IMR-90 (cell line): ENCODE measurements at places on chromosomes 12 and 14. TPM values are rescaled to one million over a fixed set of nuclear protein-coding genes. Genes with fewer than 3 reads are reported as not detected.

Gene CCDC38
- polyA plus RNA-seq = not detected in 2 replicates

Gene OTOGL
- 0.07 and 0.10 TPM in 2 replicates for polyA plus RNA-seq

GRCh38 chr12:107590814-107591375 lies 94.7 kb upstream of the PWP1 start:
- peak; percentile 17 for DNase-seq

DNA sequence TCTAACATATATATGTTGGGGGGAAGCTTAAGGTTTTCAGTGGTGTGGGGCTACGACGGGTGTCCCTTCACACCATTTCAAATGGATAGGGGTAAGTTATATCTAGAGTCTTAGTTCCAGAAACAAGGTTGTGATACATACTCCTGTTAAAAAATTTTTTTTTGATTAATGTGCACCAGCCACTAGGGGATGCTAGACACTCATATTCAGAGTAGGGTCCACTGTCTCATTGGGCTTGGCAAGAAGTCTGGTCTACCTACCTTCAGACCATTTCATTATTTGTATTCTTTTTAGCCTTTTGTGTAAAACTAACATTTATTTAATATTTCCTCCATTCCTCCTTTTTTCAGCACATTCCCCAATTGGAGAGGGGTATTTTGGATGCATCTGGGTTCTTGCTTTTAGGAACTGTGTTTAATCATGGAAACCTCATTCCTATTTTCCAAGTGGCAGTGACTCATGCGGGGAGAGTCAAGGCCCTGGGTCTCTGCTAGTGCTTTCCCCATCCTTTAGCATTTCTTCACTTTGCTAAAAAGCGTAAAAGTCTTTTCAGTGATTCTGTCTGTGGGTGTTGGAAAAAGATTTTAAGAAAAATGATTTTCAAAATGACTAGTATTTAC lies 33.4 kb downstream of the ANO4 start:
- DNase-seq = peak; percentile 54

- no peak for DNase-seq
Measured at GRCh38 chr14:106790189-106791036, 1264.0 kb downstream of the TMEM121 start.

GRCh38 chr14:63241096-63241495 lies 36.9 kb downstream of the RHOJ start:
- no peak for DNase-seq

GRCh38 chr14:97543221-97543620 lies 746.0 kb downstream of the VRK1 start:
- no peak for DNase-seq
